ENCODE measurements at places on chromosomes 3 and 15.
A peak's percentile ranks its signal among the peaks of the same experiment; 100 is the strongest.

GRCh38 chr3:8625991-8626390, 18.6 kb downstream of the SSUH2 start:
- DNase-seq: peak; percentile 23

- DNase-seq: no peak
Observed at GRCh38 chr3:75321060-75321459, 343.1 kb upstream of the FRG2C start.

DNA sequence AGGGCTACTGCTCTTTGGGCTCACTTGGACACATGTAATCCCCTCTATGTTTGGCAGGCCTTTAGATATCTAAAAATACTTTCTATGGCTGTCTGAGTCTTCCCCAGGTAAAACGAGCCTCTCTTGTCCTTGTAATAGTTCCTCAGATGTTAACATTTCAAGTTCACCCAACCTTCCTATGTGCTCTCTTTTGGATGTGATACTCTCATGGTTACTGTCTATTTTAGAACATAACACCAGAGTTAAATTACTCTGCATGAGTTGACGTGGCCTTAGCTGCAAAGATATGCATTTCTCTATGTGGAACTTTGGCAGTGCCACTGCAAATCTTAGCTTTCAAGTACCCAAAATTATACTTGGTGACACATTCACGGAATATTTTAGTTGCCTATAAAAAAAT, 31.9 kb upstream of the CSPG5 start:
- DNase-seq: no peak

DNA sequence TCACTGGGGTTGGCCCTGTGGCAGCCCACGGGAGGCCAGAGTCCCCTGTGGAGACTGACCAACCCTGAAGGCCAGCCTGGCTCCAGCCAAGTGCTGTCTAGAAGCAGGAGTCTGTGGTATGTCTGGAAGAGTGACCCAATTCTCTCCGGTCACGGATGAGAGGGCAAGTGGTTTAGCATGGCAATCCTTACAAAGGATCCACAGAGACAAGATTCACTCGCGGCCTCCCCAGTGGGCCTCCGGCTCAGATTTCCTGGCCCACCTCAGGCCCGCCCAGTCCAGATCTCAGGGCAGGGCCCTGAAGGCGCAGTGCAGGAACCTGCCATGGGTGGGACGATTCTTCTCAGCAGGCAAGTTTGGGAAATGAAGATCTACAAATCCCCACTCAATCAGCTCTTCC, 5.0 kb upstream of the BCL2L10 start:
- no peak for DNase-seq

GRCh38 chr3:135990903-135991302, 25.4 kb downstream of the PPP2R3A start:
- DNase-seq: no peak

DNA sequence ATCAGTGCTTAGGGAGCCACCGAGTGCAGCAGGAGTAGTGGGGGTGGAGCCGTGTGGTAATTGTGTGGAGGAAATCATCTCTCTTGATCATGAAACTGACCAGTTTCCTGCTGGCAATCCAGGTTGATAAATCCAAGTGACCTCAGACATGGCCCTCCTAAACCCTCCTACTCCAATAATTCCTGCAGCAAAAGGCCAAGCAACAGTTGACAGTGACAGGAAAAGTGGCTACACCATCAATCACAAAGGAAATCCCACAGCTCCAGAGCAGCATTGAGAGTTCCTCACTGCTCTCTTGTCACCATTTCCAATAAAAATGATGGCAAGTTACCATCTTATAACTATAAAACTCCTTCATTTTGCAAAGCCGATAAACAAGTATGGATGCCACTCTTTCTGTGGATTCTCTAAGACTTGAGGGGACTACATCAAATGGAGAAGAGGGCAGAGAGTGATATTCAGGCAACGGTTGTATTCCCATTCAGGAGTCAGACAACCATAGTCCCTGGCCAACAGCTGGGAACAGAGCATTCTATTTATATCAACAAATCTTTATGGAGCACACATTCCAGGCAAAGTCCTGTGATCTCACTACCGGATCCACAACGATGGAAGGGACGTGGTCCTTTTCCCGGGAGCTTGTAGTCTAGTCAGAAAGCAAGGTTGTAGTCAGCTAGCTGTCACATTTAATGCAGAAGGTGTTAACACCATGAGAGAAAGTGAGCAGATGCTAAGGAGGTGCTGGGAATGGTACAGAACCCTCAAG, 312.5 kb upstream of the CTNNB1 start:
- no peak for DNase-seq

- DNase-seq: peak; percentile 25
Observed at GRCh38 chr3:139533781-139534454, 5.6 kb downstream of the RBP1 start.

- no peak for DNase-seq
Observed at GRCh38 chr3:140236836-140237501, 302.0 kb downstream of the CLSTN2 start.

DNA sequence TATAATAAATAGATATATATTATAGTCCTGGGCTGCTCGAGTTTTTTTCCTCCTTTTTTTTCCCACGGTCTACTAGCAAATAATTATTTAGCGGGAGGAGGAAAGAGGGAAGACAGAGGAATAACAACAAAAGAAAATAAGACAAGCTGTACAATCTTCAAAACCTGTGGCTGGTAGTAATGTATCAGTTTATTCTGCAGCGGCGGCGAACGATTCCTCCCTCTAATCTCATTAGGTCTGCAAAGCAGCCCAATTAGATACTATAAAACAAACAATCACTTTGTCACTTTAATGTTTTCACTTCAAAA, 390 bp upstream of the TLE3 start:
- no peak for DNase-seq

- DNase-seq: peak; percentile 92
Observed at GRCh38 chr3:127768346-127769008, 53.8 kb downstream of the MGLL start.

GRCh38 chr3:66425032-66425431, 75.8 kb downstream of the LRIG1 start:
- DNase-seq: no peak

- no peak for DNase-seq
Observed at GRCh38 chr3:2765002-2765579, 345.1 kb downstream of the IL5RA start.

GRCh38 chr15:83546512-83546888, 99.4 kb downstream of the SH3GL3 start:
- DNase-seq: peak; percentile 14

- no peak for DNase-seq
Observed at GRCh38 chr15:90981681-90982080, 12.7 kb downstream of the PRC1 start.

GRCh38 chr15:64552281-64552948, 92.0 kb downstream of the ZNF609 start:
- DNase-seq: no peak

- no peak for DNase-seq
Observed at GRCh38 chr15:89368566-89369223, 34.1 kb upstream of the POLG start.

DNA sequence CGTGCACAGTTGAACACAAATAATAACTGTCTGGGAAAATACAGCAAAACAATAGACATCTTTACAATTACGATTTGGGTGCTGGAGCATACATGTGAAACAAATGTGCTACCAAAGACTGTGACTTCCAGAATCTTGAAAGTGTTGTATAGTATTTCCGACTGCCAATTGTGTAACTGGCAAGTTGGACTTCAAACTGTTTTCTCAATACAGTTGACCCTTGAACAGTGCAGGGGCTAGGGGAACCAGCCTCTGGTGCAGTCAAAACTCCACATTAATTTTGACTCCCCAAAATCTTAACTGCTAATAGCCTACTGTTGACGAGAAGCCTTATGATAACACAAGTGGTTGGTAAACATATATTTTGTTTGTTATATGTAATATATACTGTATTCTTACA, 904.2 kb downstream of the EPHA3 start:
- no peak for DNase-seq

DNA sequence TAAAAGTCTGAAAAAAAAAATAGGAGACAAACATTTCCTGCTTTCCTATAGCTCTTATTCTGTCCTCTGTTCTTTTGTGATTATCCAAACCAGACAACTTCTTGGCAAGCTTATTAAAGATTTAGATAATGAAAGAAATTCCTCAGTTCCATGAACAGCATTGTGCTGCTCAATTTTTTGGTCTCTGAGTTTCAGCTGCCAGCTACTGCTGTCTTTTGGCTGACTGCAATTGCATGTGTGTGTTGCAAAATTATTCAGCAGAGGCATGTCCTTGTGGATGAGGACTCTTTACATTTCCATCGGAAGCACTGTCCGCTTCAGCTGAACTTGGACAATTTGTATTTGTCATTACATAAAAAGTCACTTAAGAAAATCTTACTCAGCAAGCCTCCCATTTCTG, 397.3 kb upstream of the RASGRP1 start:
- DNase-seq: no peak

DNA sequence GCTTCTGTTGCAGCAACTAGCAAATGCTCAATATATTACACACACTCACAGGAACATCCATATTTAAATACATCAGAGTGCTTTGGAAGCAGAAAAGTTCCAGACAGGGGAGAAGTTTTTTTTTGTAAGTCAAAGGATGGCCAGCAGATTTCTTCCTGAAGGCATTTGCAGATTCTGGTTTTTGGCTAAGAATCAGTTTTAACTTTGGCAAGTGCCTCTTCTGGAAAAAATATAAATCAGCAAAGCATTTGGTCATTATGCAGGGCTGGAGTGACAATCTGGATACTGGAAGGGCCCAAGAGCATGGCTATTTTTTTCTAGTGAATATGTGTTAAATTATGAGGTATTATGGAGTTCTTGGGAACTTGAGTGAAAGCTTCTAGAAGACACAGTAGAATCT, 495.3 kb upstream of the ARPP21 start:
- no peak for DNase-seq

DNA sequence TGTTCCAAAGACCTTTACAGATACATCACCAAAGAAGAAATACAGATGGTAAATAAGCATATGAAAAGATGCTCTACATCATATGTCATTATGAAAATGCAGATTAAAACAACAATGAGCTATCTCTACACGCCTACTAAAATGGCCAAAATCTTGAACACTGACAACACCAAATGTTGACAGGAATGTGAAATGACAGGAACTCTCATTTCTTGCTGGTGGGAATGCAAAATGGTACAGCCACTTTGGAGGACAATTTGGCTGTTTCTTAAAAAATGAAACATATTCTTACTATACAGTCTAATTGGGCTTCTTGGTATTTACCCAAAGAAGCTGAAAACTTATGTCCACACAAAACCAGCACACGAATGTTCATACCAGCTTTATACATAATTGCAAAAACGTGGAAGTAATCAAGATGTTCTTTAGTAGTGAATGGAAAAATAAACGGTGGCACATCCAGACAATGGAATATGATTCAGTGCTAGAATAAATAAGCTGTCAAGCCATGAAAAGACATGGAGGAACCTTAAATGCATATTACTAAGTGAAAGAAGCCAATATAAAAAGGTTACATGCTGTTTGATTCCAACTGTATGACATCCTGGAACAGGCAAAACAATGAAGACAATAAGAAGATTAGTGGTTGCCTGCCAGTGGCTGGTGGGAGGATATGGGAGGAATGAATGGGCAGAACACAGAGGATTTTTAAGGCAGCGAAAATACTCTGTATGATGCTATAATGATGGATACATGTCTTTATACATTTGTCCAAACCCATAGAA, 81.3 kb upstream of the NEDD4 start:
- no peak for DNase-seq

GRCh38 chr3:62097121-62097520, 276.2 kb downstream of the FEZF2 start:
- no peak for DNase-seq

GRCh38 chr3:27076815-27077630, 292.2 kb downstream of the NEK10 start:
- DNase-seq: no peak

GRCh38 chr15:36758800-36759199, 179.4 kb downstream of the CDIN1 start:
- DNase-seq: no peak

- peak; percentile 45 for DNase-seq
Observed at GRCh38 chr15:91412138-91412928, 312.3 kb downstream of the SV2B start.

DNA sequence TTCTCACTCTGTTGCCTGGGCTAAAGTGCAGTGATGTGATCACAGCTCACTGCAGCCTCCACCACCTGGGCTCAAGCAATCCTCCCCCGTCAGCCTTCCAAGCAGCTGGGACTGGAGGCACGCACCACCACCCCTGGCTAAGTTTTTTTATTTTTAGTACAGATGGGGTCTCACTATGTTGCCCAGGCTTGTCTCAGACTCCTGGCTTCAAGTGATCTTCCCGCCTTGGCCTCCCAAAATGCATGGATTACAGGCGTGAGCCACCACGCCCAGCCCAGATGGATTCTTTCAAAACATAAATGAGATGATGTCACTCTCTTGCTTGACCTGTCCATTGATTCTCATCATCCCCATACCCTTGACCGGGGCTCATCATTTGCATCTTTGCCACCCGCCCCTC, 72.6 kb upstream of the SLC6A6 start:
- no peak for DNase-seq

Data from epithelial cell of esophagus (primary cell).